ENCODE measurements at places on chromosomes 6 and 20. TPM values are rescaled to one million over a fixed set of nuclear protein-coding genes. Genes with fewer than 3 reads are reported as not detected.
A peak's percentile ranks its signal among the peaks of the same experiment; 100 is the strongest.

Gene SRMS
- not detected for polyA plus RNA-seq

DNA sequence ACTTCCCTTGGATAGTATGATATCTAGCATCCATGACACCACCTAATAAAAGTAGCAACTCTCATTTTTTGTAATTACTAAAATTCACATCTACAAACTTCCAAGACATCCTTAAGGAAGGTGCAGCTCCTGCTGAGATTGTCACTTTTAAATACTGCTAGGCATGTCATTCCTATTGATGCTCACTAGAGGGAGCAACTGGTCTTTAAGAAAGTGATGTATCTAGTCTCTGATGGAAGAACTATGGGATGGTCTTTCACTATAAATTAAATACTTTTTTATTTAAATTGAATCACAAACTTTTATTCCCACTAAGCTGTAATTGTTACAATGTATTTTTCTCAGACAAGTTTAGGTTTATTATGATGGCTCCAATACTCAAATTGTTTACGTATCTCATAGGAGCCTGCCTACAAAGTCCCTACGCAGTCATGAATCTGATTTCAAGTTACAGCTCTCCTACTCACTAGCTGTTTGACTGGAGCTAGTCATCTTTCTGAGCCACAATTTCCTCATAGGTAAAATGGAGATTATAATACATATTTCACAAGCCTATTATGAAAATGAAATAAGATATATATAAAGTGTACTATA, 8.1 kb upstream of the TSPYL1 start:
- DNase-seq = peak; percentile 35

DNA sequence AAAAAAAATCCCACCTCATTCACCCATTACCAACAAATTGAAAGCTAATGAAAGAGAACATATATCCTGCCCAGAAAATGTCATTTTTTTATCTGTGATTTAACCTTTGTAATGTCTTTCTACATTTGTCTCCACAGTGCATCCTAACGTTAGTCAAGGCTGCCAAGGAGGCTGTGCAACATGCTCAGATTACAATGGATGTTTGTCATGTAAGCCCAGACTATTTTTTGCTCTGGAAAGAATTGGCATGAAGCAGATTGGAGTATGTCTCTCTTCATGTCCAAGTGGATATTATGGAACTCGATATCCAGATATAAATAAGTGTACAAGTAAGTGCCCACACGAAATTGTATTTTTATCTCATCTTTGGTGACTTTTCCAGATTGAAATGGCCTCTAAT, 30.0 kb downstream of the RSPO3 start:
- no peak for DNase-seq

DNA sequence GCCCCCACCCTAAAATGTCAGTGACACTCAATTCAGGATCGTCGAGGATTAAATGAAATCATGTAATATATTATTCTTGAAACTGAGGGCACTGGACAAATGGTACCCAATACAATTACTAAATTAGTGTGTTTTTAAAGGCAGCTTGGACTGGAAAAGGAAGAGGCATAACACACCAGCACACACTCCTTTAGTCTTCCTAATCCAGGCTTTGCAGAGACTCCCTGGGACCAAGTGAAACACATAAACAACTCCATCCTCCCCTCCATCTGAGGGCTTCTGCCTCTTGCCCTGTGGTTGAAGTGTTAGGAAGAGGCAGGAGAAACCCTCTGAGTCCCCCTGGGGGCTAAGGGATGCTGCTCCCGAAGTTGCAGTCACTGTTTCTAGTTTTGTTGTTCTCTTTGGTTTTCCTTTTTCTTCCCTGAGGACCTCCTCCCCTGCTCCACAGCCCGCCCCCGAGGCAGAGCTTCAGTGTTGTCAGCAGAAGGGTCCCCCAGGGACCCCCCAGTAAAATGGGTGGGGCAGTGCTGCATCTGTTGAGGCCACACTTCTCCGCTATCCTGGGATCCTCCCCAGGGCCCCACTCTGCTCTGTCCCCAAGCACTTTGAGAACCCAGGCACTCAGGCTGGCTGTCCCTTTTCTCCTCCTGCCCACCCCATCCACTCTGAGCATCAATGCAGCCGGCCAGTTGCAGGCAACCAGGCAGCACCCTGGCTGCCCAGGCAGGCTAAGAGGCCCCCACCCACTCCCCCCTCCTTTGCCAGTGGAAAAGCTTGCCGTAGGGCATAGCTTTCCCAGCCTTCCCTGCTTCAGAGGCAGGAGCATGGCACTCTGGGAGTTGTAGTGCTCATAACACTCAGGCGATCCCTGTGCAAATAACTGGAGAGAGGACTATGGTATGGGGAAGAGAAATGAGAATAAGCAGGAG, 5.9 kb downstream of the TMEM63B start:
- DNase-seq = no peak

DNA sequence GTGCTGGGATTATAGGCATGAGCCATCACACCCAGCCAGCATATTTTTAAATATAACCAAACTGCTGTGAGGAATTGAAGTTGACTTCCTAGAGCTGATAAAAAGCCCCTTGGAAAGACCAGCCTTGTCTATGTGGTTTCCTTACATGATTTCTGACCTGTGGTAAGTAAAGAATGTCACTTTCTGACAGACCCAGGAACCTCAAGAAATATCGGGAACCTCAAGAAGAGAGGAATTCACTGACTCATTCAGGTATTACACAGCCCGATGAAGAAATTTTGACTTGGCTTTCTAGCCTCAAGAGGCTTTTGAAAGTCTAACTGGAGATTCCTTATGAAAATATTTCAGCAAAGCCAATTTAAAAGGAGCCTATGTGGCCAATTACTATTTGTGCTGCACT, 71.8 kb downstream of the FOXF2 start:
- no peak for DNase-seq

Measured in hindlimb muscle (tissue), 1 donor.